ENCODE measurements at places on chromosomes 3 and 15. TPM values are rescaled to one million over a fixed set of nuclear protein-coding genes. Genes with fewer than 3 reads are reported as not detected.

DNA sequence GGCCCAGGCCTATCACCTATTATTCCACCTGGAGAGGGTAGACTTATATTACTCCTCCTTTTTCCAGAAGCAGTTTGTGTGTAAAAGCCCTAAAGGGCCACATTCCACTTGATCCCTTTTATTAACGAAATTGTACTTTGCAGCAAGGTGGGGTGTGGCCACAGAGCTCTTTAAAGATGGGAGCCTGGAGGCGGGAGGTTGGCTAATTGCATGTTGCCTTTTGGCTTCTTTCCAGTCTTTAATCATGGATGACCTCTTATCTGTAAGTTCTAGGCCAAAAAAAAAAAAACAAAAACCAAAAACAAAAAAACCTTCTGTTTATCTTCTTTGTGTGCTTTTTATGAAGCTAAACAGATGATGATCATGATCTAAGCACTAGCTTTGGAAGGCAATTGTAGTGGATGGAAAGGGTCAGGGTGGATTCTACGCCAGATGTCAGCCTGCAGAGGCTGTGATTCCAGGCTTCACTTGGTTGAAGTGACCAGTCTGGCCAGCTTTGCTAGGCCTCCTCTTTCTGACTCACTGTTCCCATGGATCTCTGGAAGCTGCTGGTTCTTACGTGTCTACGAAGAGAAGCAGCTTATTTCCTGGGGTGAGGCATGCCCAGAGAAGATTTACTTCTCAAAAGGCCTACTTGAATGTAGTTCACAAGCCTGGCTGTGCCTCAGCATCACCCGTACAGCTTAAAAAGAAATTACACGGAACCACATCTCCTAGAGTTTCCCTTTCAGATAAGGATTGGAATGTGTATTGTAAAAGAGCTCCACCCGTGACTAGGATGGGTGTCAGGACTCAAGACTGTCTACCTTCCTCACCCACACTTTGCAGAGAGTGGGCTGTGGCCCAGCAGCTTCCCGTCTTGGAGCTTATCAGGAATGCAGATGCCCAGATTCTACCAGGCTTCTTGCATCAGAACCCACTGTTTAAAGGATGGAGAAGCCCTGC lies 330.9 kb upstream of the C2CD4B start:
- DNase-seq, result no peak

DNA sequence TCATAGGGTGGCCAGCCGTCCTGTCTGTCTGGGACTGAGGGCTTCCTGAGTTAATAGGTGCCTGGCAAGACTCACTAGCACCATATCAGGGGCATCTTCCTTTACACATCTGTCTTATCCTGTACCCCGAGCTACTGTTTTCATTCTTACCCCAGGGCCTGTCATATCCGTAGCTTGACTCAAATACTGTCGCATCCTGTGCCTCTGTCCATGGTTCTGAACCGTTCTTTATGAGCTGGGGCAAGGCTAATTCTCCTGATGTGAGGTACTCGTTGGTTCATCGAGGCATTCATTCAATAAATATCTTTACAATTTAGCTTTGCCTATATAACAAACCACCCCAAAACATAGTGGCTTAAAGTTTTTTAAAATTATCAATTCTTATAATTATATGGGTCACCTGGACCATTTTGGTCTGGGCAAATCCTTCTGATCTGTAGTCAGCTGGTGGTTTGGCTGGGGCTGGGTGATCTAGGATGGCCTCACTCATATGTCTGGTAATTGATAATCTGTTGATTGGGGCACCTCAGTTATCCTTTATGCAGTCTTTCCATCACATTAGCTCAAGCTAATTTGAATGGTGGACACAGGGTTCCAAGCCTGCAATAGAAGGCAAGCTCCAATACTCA lies 121.2 kb downstream of the TLE3 start:
- no peak for DNase-seq

GRCh38 chr3:49513494-49514124 lies 40.7 kb upstream of the BSN start:
- no peak for DNase-seq

GRCh38 chr15:65841121-65841930 lies 28.0 kb upstream of the RAB11A start:
- no peak for DNase-seq

The PRR20G gene
- total RNA-seq, result not detected

The SLC9A9 gene
- total RNA-seq, result 8.7 TPM

The GAP43 gene
- 1.9 TPM for total RNA-seq

All from Peyer's patch (tissue), 4 donors.